ENCODE measurements at places on chromosomes 7 and 10.

- DNase-seq, result no peak
These were observed 20.6 kb upstream of the OR2AE1 start for GRCh38 chr7:99897322-99898022.

DNA sequence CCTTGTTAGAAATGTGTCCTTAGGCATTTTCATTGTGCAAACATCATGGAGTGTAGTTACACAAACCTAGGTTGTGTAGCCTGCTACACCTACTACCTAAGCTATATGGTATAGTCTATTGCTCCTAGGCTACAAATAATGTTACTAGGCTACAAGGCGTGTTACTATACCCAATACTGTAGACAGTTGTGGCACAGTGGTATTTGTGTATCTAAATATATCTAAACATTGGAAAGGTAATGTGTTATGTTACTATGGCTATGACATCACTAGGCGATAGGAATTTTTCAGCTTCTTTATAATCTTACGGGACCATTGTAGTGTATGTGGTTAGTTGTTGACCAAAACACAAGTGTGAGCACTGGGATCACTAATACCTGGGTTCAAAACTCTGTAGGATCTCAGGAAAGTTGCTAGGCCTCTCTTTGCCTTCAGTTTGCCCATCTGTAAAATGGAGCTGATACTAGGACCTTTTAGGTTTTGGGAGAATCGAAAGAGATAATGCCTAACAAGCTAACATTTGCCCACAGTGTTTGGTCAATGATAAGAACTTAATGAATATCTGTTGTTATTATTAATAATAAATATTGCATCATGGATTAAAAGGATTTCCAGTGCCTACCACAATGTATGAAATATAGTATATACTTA lies 2.7 kb downstream of the BICC1 start:
- DNase-seq, result no peak

- DNase-seq, result no peak
These were observed 9.4 kb upstream of the KNDC1 start for GRCh38 chr10:133150656-133151055.

- DNase-seq, result no peak
These were observed 32.4 kb downstream of the WDR86 start for GRCh38 chr7:151377406-151377805.

DNA sequence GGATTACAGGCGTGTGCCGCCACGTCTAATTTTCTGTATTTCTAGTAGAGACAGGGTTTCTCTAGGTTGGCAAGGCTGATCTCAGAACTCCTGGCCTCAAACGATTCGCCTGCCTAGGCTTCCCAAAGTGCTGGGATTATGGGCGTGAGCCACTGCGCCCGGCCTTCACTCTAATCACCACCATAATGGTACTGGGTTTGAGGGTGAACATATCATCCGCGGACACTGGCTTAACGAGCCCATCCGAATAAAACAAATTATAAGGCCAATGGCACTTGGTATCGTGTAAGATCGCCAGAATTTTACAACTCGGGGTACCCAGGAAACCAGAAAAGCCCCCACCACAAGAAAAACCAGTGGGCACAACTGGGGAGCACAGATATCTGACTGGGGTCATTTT lies 580 bp downstream of the FAM200A start:
- DNase-seq, result no peak

DNA sequence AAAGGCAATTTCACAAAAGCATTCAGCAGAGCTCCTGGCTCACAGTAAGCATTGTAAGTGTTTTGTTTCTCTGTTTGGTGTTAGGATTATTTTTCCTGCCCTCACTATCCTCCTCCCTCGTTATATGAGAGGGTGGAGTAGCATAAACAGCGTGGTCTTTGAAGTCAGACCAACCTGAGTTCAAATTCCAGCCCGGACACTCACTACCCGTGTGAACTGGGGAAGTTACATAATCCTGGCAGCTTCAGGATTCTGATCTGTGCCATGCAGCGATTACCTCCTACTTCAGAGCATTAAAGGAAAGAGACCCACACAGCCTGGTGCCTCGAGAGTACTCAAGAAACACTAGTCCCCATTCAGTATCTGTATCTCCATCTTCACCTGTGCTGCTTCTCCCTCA lies 386.5 kb downstream of the INHBA start:
- no peak for DNase-seq

- peak; percentile 86 for DNase-seq
These were observed 152.5 kb downstream of the SLC25A13 start for GRCh38 chr7:96169439-96169838.

- no peak for DNase-seq
These were observed 1174.3 kb downstream of the XPNPEP1 start for GRCh38 chr10:108749042-108749441.

GRCh38 chr10:123854003-123854402 lies 37.6 kb downstream of the CPXM2 start:
- DNase-seq, result no peak

DNA sequence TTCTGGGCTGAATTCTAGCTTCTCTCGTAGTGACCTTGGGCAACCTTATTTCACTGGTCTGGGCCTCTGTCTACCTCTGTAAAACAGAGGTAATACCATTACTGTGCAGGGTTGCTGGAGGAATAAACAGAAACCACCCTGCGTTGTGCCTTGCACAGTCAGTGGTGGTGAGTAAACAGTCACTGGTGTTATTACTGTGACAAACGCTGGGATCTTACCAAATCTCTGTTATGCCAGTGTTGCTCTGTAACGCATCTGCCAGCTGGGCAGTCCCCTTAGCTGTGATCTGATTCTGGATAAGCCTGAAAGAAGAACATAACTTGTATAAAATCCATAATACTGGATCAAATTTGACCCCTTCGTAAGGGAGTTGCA lies 49.4 kb downstream of the NOD1 start:
- DNase-seq, result no peak

- peak; percentile 42 for DNase-seq
These were observed 106.7 kb downstream of the SNX10 start for GRCh38 chr7:26398427-26398755.

- peak; percentile 5 for DNase-seq
These were observed 59.4 kb downstream of the PLCE1 start for GRCh38 chr10:94052866-94053791.

GRCh38 chr7:27835376-27835775 lies 95.4 kb downstream of the TAX1BP1 start:
- DNase-seq, result no peak

DNA sequence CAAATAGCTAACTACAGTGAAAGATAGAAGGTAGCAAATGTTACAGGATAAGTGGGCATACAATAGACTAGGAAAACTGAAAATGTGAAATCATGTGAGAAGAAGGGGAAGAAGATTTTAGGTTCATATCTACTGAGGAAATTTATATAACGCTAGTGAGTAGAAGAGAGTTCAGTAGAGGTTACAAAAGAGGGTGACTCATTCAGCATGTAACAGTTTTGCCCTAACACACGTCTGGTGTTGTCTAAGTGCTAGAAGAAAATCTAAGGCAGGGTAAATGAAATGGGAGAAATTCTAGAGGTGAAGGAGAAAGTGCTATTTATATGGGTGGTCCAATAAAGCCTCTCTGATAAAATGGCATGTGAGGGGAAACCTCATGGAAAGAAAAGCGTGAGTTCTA lies 731.4 kb upstream of the POT1 start:
- no peak for DNase-seq

- DNase-seq, result peak; percentile 43
These were observed 34.2 kb upstream of the ANKRD2 start for GRCh38 chr10:97538411-97538810.

DNA sequence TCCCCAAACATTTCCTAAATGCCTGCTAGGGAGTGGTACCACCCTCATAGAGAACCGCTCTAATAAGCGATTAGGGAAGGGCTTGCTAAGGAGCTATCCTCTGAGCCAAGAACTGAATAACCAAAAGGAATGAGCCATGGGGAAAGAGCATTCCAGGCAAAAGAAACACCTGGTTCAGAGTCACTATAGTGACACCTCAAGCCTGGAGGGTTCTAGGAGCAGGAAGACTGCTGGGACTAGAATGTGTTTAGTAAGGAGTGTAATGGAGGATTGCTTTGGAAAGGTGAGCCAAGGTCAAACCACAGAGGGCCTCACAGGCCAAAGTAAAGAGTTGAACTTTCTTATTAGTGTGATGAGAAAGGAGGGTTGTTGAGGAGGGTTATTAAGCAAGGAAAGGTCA lies 38.7 kb upstream of the NRBF2 start:
- no peak for DNase-seq

GRCh38 chr7:128240696-128241386 lies at the start of gene LEP:
Gene LEP, plus strand, starts transcription at chr7:128241278. Its CDS starts 10,741 bp downstream, at chr7:128252019.
- DNase-seq, result no peak

- no peak for DNase-seq
These were observed 45.1 kb upstream of the OPTN start for GRCh38 chr10:13054844-13055243.

GRCh38 chr7:69738396-69738951 lies 140.2 kb downstream of the AUTS2 start:
- DNase-seq, result no peak

DNA sequence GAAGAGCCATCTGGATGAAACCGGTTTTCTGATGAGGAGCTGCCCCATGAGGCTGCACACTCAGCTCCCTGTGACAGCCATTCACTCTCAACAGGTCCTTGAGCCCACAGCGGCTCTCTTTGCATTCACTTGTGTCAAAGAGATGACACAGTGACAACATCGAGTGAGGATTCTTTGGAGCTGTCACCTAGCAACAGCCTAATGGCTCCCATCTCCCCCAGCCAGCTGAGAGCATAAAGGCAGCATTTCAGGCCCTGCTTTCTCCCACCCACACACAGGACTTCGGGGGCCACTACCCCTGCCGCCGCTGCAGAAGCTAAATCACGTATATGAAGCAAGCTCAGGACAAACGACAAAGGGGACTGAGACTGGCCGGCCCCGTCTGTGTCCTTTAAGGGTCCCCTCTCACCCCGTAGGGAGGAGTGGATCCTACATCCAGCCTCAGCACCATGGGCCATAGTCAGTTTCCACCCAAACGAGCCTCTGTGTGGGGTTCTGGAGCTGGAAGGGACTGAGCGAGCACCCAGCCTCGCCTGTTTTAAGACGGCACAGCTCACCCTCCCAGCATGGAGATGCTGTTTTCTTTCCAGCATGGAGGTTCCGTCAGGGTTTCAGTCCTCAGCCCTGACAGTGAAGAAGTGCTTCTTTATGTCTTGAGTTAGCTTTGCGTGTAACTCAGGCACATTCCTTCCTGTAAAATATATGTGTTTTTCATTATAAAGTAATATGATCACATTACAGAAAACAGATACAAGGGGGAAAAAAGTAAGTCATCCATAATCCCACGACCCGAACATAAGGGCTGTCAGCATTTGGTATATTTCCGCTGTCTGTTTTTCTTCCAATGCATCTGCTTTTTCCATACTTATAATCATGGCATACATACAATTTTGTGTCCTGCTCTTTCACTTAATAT lies 4.9 kb downstream of the CPA4 start:
- no peak for DNase-seq

DNA sequence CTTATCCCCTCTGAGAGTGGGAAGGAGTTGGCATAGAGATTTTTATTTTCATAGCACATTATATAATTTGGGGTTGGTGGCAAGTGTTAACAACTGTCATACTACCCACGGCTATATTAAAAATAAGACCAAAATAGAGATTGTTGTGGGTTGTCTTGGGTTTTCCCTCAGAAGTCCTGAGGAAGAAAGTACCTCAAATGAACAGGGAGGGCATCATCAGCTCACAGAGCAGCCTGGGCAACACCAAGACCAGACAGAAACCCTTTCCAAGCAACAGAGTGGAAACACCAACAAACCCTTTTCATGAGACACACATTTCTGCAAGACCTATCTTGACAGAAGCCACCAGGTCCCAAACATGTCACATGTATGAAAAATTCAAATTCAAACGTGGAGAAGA lies 121.2 kb downstream of the GLI3 start:
- DNase-seq, result no peak
